NCI-H1694 (cell line): ENCODE measurements at places on chromosomes 16 and 17.

GRCh38 chr16:65548470-65548869 is 426.6 kb upstream of the CDH11 start:
- no peak for DNase-seq

DNA sequence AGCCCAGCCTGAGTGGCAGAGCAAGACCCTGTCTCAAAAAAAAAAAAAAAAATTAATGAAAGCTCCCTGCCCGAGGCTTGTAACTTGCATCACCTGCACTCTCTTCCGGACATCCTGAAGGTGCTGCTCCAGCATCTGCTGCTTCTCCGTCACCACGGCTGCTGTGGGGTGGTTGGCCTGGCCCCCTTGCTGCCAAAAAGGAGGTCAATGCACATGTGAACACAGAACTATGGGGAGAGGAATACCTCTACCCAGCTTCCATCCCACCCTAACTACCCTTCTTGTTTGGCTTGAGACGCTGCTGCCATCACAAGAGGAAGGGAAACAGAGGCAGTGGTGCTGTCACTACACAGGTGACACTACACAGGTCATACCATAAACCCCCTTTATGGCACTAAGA is 49.0 kb downstream of the STAT3 start:
- no peak for DNase-seq

- DNase-seq, result no peak
Measured at GRCh38 chr16:68452176-68452575, 3.9 kb upstream of the SMPD3 start.

GRCh38 chr17:30954046-30954830 is 16.6 kb upstream of the RNF135 start:
- DNase-seq, result no peak

DNA sequence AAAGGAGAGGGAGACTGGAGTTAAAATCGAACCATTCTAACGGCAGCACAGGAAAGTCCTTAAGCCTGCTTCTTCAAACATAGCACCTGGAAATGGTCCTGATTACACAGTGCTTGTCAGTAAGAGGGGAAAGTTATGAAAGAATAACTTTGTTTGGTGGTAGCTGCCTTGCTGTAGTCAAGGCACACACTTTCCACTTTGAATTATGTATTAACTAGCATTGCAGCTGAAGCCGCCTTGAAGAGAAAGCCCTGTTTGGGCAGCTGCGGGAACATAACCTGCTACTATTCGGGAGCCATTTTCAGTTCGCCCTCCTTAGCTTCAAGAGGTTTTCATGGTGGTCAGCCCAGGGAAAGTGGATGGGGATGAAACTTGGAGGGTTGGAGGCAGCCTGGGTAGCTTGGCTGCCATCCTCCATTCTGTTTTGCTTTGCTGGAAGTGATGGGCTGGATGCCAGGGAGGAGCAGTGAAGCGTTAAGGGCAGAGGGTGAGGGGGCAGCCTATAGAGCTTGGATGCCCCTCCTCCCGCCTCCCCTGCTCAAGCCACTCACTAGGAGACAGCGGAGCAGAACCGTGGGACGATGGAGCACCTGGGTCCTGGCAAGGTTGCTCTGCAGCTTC is 5.3 kb upstream of the HAS3 start:
- peak; percentile 8 for DNase-seq

DNA sequence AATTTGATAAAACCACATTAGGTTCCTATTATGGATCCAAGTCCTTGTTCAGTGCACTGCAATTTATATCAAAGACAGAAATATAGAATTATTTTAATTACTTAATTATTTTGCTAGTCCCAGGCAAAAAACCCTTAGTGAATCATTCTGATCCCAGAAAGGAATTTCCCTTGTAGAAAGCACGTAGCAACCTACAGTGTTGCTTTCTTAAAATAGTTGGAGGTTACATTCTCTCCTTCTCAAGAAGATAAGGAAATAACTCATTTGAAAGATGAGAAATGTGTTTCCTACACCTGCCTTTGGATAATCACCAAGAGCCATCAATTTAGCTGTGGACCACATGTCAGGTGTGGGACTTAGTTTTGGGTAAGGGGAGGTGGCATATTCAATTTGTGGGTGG is 434.9 kb downstream of the SHISA9 start:
- no peak for DNase-seq

DNA sequence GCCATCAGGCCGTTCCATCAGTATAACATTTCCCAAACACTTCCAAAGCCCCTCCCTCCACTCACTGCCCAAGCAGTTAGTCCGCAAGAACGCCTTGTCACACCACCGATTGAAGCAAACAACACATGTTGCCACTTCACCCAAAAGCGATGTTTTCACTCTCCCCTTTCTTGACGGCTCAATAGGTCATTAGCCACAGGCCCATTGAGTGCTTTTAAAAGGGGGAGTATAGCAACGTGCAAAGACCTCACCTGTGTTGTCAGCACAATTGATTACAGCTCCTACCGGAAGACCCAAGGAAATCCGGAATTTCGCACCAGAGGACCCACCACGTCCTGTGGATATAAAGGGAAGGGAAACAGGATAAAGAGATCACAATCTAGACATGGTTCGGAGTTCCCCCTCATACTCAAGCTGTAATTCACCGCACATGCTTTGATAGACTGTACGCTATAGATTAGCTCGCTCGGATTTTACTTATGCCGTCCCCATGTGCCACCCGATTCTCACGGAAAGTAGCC is 690 bp downstream of the RPL23 start:
- DNase-seq, result no peak

DNA sequence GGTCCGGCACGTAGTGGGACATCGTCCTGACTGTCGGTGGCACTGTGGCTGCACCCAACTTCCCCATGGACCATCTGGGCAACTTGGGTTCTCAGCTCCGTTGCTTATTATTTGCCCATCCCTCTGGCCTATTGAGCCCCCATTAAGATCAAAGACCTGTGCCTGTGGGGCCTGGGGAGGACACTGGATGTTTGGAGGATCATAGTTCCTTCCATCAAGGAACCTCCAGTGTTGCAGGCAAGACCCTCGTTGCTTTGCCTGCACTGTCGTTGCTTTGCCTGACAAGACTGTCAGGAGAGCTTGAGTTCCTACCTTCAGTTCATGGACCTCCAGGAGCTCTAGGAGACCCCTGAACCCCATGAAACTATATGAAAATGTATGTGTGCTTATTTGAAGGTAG is 127.2 kb downstream of the CCDC144A start:
- no peak for DNase-seq
